ENCODE measurements at places on chromosomes 16 and 17.

GRCh38 chr17:72646176-72646575, 446.3 kb downstream of the SLC39A11 start:
- DNase-seq = no peak

GRCh38 chr16:67800338-67800926, 5.9 kb downstream of the RANBP10 start:
- no peak for DNase-seq

GRCh38 chr17:39699818-39700147, at the start of gene ERBB2:
Gene ERBB2 (plus strand): TSS chr17:39700064. CDS start chr17:39700239, 175 bp downstream.
- DNase-seq = peak; percentile 70

- no peak for DNase-seq
These were observed 15.8 kb upstream of the AKTIP start for GRCh38 chr16:53518550-53519416.

- no peak for DNase-seq
These were observed 220.2 kb upstream of the CDH8 start for GRCh38 chr16:62256406-62256805.

- no peak for DNase-seq
These were observed 1.1 kb downstream of the MAPK3 start for GRCh38 chr16:30121741-30122571.

DNA sequence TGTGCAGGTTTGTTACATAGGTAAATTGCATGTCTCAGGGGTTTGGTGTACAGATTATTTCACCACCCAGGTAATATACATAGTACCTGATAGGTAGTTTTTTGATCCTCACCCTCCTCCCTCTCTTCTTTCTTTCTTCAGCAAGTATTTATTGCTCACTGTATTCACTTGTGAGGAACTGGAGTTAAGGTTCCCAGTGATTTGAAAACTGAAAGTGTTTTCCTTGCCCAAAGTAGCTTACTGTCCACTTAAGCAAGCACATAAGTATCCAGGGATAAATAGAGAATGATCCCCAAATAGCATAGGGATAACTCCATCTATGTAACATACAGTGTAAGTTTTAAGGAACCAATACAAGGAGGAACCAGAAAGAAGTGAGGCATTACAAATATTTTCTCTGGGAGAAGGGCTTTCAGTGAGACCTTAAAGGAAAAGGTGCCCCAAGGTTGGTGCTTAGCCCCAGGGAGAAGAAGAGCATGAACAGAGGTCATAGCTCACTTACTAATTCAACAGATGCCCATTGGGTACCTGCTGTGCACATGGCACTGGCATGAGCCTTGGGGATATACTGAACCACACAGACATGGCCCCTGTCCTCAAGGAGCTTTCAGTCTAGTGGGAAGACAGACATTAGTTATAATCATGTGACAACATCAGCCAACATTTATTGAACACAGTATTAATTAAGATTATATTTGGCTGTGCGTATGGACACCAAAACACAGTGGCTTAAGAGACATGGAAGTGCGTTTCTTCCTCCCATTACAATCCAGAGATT, 17.0 kb downstream of the MYL4 start:
- no peak for DNase-seq

GRCh38 chr17:9986754-9987382, 81.8 kb upstream of the RCVRN start:
- no peak for DNase-seq

GRCh38 chr17:5194346-5194745, 2.7 kb upstream of the ZNF594 start:
- DNase-seq = peak; percentile 62

GRCh38 chr17:78241277-78242023, 10.0 kb downstream of the TMEM235 start:
- DNase-seq = peak; percentile 73

- peak; percentile 61 for DNase-seq
These were observed 6.8 kb upstream of the KRTAP17-1 start for GRCh38 chr17:41322094-41322902.

DNA sequence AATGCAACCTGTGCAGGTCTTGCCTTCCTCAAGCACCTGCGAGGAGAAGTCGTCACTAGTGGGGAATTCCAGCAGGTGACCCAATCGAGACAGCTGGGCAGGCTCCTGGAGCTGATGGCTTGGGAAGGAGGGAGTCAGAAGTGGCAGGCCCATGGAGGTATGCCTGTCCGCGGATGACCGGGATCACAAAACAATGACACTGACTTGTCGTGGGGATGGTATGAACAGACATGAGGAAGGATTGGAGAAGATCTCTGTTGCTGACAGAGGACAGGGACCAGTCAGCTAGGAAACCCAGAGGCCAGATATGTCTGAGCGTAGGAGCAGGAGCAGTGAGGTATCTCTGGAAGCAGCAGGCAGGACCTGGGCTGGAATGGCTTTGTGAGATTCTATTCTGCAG, 233.3 kb downstream of the SOX9 start:
- no peak for DNase-seq

DNA sequence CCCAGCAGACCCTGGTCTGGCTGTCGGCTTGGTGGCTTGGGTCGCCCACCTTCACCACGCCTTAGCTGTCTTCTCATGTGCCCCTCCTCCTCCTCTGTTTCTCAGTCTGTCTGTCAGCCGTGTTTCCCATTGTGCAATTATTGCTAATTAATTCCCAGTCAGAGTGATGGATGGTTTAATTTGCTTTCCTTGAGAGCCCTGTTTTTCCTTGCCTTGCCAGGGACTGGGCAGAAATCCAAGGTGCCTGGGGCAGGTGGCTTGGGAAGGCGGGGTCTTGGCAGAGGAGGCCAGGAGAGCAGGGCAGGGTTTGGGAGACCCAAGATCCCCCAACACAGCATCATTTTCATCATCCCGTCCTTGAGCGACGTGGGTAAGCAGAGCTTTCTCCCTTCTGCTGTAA, 21.3 kb downstream of the NECAB2 start:
- no peak for DNase-seq

- peak; percentile 98 for DNase-seq
These were observed 53.1 kb downstream of the MRM3 start for GRCh38 chr17:835263-835662.

- DNase-seq = peak; percentile 45
These were observed 182 bp upstream of the SPECC1 start for GRCh38 chr17:20009052-20009301.

- DNase-seq = no peak
These were observed 2231.0 kb downstream of the TP53TG3F start for GRCh38 chr16:35690413-35690812.

- DNase-seq = no peak
These were observed 10.5 kb downstream of the PELP1 start for GRCh38 chr17:4693416-4693815.

- peak; percentile 87 for DNase-seq
These were observed 20.2 kb downstream of the NGFR start for GRCh38 chr17:49515196-49515770.

DNA sequence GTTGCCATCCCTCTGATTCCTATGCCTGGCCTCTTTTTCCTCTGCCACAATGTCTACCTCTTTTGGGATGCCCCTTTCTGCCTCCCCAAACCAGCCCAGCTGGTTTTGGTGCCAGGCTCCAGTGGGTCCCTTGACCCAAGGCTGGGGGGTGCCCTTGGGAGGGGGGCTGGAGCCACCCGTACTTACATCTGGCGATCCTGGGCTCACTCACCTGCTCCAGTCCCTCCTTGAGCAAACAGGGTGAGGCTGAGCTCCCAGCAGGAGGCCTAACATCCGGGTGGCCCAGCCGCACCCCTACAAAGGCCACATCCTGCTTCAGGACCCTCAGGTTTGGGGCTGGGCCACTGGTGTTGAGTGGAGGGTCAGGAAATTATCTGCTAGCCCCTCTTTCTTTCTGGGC, 1.2 kb downstream of the ERN2 start:
- no peak for DNase-seq

- no peak for DNase-seq
These were observed 134.1 kb downstream of the CA10 start for GRCh38 chr17:52024300-52024870.

DNA sequence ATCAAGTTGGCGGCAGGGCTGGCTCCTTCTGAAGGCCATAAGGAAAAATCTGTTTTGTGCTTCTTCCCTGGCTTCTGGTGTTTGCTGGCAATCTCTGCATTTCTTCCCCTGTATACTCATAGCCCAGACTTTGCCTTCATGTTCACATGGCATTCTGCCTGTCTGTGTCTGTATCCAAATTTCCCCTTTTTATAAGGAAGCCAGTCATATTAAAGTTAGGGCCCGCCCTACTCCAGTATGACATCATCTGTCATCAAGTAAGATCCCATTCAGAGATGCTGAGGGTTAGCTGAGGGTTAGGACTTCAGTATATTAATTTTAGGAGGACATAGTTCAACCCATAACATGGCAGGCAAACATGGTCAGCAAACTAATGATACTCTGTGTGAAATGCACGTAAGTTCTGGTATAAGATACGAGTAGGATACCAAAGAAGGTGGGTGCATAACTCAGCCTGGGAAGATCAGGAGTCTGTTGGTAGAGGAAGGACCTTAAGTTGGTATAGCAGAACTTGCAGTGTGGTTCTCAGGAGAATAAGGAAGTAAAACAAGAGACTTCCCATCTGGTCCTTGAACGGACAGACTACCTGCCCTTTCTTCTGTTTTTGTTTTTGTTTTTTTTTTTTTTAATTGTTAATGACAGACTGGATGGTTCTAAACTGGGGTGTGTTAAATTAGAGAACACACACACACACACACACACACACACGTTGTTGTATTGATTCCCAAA, 13.9 kb downstream of the MAP2K6 start:
- no peak for DNase-seq

DNA sequence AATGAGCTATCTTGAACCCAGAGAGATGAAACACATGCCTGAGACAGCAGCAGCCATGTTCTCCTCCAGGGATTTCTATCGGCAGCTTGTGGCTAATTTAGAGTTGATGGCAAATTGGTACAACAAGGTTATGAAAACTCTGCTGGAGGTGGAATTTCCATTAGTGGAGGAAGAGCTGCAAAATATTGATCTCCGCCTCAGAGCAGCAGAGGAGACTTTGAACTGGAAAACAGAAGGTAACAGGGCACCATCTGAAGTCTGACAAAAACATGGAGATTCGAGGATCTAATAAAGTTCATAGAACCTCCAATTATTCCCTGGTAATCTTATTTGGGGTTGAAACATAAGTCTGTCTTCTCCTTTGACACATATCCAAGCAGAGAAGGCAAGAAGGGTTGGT, 52.8 kb downstream of the DNAH9 start:
- no peak for DNase-seq

DNA sequence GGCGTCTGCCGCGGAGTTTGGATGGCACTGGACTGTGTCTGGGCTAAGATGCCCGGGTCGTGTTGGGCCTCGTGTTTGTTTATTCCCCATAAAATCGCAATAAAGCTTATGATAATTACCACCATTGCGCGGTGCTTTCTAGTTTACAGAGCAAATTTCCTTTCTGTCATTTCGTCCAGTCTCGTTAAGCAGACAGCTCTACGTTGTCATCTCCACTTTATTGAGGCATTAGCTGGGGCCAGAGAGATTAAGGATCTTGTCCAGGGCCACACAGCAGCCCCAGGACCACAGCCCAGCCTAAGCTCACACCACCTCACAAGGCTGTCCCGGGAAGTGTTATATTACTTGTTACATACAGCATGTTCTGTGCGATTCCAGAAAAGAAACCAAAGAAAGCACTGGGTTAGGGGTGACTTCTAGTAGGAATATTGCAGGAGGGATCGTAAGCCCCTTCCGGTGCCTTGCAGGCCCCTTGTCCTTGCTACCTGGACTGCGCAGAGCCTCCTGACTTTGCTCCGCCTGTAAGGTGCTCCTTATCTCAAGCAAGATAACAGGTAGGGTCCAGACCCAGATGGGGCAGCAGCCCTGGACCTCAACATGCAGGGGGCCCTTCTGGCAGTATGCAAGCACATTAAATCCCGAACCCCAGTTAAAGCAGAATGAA, 6.3 kb downstream of the NOS2 start:
- DNase-seq = no peak

GRCh38 chr16:10494343-10495030, 85.9 kb downstream of the EMP2 start:
- no peak for DNase-seq

DNA sequence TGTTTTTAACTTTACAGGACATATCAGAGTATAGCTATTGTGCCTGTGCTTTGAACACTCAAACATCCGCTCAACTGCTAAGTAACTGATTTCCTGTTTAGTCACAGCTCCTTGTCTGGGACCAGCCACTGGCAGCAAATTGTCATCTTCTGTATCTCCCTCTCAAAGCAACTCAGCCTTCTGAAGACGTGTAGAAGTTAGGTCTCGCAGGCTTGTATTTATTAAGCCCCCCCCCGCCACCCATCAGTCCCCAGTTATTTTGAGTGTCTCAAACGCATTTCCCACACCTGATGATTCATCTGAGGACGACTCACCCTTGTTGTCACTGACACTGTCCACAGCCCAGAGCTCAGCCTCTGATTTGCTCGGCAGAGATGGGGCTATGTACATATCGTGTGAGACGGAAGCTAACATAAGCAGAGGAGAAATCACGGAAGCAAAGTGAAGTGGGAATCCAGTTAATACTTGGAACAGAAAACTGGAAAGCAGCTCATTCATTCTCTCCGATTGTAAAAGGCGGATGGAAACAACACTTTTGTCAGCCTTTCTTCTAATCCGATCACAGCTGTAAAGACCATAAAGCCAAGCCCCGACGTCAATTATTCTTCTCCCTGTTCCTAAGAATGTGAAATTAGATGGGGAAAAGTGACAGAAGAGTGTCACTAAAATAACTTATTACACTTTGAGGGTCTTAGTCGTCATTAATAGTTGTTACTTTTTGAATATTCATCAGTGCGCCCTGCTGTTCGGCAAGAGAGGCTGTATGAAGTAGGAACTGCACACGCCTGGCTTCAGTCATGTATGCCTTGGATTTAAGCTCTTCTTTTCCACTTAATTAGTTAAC, 64.2 kb downstream of the PITPNC1 start:
- DNase-seq = peak; percentile 88

- no peak for DNase-seq
These were observed 30.2 kb downstream of the TBX4 start for GRCh38 chr17:61482467-61482866.

DNA sequence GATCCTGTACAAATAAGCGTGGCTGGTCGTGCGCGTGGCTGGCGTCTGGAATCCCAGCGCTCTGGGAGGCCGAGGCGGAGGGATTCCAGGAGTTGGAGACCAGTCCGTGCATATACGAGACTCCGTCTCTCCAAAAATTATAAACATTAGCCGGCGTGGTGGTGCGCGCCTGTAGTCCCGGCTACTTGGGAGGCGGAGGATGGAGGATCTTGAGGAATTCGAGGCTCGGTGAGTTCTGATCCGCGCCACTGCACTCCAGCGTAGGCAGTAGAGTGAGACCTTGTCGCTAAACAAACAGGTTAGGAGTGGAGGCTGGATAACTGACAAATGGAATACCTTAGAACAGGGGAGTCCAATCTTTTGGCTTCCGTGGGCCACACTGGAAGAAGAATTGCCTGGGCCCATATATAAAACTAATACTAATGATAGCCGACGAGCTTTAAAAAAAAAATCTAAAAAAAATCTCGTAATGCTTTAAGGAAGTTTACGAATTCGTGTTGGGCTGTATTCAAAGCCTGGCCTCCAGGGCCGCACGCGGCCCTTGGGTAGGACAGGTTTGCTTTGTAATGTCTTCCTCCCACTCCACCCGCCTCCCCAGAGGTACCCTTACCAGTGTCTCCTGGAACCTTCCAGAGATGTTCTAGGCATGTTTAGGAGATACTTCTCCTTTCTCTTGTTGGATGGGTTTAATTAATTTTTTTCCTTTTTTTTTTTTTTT, 909 bp upstream of the RSL1D1 start:
- no peak for DNase-seq

GRCh38 chr17:66781135-66781534, 53.8 kb upstream of the CACNG5 start:
- DNase-seq = no peak
